ENCODE measurements at places on chromosomes 6 and 20.

DNA sequence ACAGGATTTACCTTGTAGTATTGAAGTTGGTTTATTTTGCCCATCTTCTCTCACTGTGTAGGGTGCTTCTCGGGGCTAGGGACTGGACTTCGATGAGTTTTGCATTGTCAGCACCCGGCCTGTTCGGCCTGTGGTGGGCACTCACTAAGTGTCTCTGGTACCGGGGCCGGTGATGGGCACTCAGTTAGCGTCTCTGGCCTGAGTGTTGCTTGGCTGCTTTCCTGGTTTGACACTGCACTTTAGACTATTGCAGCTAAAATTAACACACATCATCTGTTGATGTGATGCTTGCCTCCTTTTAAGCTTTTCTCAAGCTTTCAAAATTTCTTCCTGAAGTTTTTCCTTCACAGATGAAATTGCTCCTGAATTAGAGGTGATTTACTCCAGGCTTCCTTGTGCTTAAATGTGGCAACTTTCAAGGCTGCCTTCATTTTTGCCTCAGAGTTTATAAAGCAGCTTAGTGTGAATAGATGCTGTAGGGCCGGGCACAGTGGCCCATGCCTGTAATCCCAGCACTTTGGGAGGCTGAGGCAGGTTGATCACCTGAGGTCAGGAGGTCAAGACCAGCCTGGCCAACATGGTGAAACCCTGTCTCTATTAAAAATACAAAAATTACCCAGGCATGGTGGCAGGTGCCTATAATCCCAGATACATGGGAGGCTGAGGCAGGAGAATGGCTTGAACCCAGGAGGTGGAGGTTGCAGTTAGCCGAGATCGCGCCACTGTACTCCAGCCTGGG lies 41.7 kb upstream of the TULP4 start:
- DNase-seq, result no peak

DNA sequence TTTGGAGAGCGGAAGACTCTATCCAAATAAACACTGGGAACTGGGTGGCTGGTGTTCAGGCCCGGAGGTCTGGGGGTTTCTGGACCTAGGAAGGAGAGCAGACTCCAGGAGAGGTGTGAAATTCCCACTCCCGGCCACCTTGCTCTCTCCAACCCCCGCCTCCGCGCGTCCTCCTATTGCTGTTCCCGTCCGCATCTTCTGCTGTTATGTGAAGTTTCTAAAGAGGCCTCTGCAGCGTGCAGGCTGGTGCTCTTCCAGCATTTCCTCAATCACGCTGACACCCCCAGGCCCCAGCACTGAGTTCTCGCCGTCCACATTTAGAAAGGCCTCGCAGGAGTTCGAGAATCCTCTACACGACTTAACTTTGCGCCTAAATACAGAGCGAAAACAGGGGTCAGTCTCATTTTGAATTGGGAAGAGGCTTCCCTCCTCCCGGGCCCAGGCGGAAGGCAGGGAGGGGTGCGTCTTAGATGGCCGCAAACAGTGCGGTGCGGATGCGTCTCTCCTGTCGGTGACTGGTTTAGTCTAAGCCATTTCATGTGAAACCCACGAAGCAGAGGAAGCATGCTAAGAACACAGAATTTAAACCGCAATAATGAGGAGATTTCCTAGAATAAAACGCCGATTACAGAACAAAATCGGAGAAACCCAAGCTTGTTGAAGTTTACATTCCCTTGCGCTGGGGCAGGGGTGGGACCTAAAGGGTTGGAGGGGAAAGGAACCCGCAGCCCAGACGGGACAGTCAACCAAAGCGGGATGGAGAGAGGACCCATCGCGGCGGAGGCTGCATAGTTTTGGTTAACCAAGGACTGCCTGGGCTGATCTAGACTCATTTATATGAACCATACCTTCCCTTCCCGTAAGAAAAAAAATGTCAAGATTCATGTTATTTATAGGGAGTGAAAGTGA lies 4.0 kb upstream of the FOXF2 start:
- no peak for DNase-seq

DNA sequence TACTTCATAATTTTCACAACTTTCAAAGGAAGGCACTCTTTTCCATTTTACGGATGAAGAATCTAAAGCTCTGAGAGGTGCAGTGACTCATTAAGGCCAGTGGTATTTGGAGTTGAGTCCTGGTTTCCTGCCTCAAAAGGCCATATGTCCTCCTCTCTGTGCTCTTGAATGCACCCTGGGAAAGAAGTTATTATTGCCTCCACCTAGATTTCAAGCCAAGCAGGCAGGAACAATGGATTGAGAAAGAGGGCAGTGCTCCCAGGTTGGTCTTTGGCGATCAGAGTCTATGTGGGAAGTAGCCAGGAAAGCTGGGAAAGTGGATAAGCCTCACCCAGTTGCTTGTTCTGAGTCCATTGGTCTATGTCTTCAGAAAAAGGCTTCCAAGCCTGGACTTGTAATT lies 165.0 kb downstream of the MAFB start:
- DNase-seq, result no peak

- no peak for DNase-seq
Observed at GRCh38 chr20:51959066-51959542, 156.8 kb upstream of the SALL4 start.

DNA sequence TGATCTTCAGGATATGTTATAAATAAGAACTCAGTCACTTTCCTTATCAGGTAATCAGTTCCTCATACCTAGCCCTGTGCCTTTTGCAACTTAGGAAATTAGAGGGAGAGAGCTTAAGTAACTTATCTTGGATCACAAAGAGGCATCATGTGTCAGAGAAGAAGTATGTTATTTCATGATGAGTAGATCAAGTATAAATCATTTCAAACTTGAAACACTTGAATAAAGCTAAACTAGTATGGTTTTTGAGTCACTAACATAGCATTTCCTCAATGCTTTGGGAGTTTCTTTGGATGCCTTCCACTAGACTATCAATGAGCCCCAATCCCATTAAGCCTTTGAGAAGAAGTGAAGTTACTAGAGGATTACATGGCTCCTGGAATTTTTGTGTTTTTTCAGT lies 102.6 kb upstream of the TNFAIP3 start:
- DNase-seq, result no peak
